ENCODE measurements at places on chromosomes 1 and 21.

- DNase-seq: no peak
Observed at GRCh38 chr1:96996001-96996400, 274.4 kb downstream of the PTBP2 start.

GRCh38 chr1:162688931-162689330, 56.7 kb downstream of the DDR2 start:
- DNase-seq: no peak

GRCh38 chr1:95643071-95643470, 409.1 kb downstream of the RWDD3 start:
- DNase-seq: no peak

DNA sequence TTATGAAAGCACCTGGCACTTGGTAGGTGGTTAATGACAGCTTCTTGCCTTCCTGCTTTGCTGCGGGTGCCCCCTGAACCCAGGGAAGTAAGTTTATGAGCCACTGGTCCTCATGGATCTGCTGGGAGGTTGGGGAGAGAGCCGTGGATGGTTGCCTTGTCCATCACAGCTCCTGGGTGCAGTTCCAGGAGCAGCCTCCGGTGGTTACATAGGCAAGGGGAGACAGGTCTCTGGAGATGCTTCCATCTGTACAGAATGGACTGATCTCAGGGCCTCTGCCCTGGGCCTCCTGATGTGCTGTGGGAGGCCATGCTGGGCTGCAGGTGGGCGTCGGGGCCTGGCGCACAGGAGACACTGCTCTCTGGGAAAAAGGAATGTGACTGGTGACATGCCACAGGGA, 31.6 kb upstream of the ARHGEF10L start:
- no peak for DNase-seq

GRCh38 chr1:238485057-238485911, 594.6 kb upstream of the ZP4 start:
- DNase-seq: no peak

DNA sequence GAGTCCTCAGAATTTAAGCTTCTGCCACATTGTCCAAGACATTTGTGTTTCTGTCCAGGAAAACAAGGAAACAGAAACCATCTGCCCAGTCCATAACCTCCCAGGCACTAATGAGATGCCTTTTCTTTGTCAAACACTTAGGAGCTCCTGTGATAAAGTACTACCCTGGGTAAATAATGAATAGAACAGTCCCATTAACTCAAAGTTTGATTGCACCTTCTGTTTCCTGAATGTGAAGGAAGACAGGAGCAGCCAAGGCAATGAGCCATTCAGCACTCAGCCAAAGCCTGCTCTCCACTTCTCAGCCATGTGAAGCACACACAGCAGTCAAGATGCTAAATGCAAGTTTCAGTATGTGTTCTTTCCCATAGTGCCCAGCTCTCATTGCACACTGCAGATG, 199.8 kb downstream of the SEC16B start:
- no peak for DNase-seq

- DNase-seq: no peak
Observed at GRCh38 chr1:106600626-106601025, 455.8 kb upstream of the PRMT6 start.

GRCh38 chr1:21752186-21752585, 30.8 kb downstream of the USP48 start:
- DNase-seq: no peak

GRCh38 chr1:98988904-98989555, 15.6 kb downstream of the PLPPR5 start:
- DNase-seq: no peak

- DNase-seq: no peak
Observed at GRCh38 chr1:100532645-100533044, 5.3 kb upstream of the GPR88 start.

DNA sequence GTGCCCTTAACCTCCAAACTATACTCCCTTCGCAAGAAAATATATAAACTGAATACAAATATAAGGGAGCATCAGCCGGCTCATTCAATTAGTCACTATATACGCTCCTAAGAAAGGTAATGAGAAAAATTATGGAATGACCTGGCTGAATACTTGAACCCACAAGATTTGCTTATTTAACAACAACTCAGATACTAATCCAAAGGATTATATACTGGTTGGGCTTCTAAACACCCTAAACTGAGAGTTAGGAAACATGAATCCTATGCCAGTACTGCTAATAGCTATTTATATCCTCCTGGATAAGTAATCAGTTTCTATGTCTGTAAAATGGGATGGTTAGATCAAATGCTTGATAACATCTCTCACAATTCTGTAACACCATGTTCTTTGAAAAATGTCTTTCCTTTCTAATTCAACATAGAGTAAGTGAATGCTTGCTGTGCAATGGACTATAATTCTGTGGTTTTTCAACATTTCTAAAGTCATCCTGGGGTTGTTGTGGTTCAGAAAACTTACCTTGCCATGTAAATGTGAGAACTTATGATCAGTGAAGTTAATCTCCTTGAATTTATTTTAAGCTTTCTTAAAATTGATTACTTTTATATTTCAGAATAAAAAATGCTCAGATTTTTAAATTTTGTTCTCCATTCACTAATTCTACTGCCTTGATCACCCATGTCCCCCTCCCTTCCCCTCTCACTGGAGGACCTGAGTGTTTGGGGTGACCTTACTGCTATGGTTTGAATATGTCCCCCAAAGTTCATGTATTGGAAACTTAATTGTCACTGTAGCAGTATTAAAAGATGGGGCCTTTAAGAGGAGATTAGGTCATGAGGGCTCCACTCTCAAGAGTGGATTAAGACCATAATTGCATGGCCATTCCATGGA, 14.5 kb downstream of the DUSP10 start:
- no peak for DNase-seq

DNA sequence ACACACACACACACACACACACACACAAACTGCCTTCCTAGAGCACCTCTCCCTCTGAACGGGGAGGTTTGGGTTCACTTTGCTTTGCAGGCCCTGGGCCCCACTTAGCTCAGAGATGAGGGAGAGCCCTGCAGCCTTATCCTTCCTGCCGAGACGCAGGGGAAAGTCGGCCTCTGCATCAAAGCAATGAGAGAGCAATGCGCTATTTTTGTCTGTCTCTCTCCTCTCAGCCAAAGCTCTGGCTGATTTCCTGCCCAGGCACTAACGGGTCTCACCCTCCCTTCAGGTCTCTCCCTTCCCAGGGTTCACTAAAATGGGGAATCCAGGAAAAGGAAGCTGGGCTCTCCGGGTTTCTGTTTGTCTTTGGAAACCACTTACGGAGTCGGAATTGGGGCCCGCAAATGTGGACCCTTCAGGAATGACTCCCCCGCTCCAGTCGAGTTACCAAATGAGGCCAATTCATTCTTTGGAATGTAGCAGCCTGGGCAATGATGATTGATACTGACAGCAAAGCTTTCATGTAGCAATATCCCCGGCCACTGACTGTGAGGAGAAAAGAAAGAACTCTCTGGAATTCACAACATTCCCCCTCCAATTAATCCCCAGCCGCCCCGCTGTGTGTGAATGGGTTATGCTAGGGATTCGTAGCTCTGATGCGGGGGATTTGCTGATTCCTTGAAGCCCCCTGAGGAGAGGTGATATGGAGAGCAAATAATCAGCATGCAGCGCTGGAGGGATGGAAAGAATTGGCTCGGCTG, 61.5 kb upstream of the WLS start:
- no peak for DNase-seq

- no peak for DNase-seq
Observed at GRCh38 chr1:7458946-7459345, 312.1 kb upstream of the VAMP3 start.

DNA sequence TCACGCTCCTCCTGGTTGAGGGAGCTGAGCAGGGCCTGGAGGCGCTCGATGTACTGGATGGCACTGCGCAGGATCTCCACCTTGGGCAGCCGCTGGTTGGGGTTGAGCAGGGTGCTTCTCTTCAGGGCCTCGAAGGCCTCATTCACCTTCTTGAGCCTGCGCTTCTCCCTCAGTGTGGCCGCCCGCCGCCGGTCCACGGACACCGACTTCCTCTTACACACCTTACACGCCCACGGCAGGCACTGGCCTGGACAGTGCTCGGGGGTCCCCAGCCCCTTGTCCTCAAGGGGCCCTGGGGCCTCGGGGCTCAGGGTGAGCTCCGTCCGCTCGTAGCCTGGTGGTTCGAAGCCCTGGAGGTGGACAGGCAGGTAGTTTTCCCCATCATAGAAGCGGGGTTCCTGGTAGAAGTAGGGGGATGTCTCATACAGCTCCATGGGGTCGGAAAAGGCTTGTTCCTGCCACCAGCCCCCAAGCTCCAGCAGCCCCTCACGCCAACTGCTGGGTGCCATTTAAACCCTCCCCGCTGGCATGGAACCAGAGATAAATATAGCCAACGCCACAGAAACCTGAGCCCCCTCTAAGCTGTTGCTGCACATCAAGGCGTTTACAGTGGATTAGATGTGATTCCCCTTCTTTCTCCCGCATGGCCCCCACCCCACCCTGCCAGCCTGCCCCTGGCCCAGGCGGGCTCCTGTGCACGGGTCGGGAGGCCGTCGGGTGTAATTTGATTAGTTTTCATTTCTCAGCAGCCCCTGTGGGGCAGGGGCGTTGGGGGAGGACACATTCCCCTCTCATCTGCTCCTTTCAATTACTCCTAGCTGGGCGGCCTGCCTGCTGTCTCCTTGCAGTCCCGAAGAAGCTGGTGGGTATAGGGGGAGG, at the start of gene MYOG:
Gene MYOG, minus strand, starts transcription at position 485 of the 879 bp plus-strand sequence. Its CDS starts 51 bp downstream, at position 434.
- no peak for DNase-seq

- DNase-seq: peak; percentile 82
Observed at GRCh38 chr1:31591425-31592093, 15.2 kb downstream of the TINAGL1 start.

GRCh38 chr1:235424092-235424491, 56.9 kb downstream of the TBCE start:
- DNase-seq: no peak

DNA sequence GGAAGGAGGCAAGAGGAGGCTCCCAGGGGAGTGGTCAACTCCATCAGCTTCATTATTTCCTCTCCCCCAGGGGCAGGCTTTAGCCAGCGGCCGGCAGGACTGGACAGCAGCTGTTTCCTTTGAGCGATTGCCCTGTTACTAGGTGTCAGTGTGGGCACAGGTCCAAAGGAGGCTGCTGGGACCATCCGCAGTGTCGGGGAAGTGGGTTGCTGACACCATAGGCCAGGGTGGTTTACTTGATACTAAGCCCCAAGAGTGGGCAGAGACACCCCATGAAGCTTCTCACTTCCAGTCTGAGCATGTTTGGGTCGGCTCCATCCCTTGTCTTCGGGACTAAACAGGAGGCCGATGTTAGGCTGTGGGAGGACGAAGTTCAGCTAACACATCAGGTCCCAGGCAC, 63.6 kb downstream of the KAZN start:
- no peak for DNase-seq

- DNase-seq: no peak
Observed at GRCh38 chr1:45570631-45571030, 13.2 kb upstream of the NASP start.

- DNase-seq: no peak
Observed at GRCh38 chr1:244097523-244098405, 46.7 kb downstream of the ZBTB18 start.

DNA sequence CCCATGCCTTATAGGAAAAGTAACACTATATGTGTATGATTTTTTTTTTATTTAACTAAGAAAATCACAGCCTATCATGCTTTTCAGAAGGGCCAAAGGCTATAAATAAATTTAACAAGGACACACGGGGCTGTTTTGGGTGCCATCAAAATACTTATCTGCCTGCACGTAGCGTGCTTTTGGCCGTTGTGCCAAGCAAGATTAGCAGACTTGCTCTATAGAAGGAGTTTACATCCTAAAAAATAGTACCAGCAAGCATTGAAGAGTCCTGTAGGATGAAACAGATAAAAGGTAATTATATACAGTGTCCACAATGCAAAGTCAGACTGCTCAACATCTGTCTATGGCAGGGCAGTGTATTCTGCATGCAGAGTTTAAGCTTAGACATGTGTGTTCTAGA, 3.7 kb downstream of the OLIG1 start:
- DNase-seq: no peak

DNA sequence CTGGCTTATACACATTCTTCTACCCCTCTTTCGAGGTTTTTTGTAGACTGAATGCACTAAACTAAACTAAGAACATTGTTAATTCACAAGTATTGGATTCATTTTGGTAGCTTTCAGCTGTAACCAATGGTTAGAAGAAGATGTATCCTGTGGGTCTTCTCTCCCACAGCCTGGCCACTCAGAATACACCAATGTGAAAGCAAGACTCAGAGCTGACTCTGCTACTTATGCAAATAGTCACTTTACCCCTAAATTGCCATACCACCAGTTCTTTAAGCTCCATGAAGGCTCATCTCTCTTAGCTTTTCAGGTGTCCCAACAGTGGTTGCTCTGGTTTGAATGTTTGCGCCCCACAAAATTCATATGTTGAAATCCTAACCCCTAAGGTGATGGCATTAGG, 60.1 kb downstream of the RGS13 start:
- DNase-seq: no peak

GRCh38 chr1:187891993-187892682, 1063.4 kb downstream of the PLA2G4A start:
- no peak for DNase-seq

- DNase-seq: no peak
Observed at GRCh38 chr1:37053173-37053572, 18.9 kb upstream of the GRIK3 start.

DNA sequence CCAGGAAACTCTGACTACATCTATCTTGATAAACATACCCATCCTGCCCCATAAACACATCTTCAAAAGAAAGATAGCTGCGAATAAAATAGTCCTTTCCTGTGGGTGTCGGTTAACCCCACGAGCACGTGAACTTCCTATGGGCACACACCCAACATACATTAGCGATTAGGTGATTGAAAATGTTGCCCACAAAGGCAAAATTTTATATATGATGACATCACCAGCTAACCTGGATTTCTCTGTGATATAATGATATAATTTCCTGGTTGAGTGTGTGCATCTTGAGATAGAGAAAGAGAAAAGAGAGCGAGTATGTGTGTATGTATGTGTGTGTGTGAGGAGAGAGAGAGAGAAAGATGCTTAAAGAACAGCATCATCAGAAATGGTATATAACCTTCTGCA, 296.1 kb downstream of the PTPRC start:
- peak; percentile 51 for DNase-seq

GRCh38 chr1:18411820-18412641, 68.7 kb upstream of the KLHDC7A start:
- no peak for DNase-seq

GRCh38 chr1:207024202-207025145, 8.1 kb downstream of the C1orf116 start:
- peak; percentile 72 for DNase-seq

GRCh38 chr1:114359791-114360190, 151.2 kb downstream of the TRIM33 start:
- no peak for DNase-seq

DNA sequence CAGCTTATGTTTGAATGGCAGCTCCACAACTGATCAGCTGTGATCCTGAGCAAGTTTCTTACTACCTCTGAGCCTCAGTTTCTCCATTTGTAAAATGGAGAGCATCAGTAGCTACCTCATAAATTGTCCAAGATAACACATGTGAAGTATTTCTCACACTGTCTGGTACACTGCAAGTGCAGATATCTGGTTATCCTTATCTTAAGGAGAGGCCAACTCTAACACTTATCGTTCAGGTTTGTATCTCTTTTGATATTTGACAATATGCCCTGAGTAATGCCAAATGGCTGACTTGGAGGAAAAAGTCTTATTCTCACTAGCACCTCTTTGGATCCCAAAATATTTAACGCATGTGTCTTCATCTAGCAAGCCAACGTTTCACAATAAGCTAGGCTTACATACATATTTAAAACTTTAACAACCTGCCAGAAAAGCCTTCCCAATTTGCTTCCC, 2.7 kb downstream of the CSRP1 start:
- no peak for DNase-seq

Measured in LoVo (cell line).